Right forelimb (tissue), 1 donor: ENCODE measurements at places on chromosomes 5 and 9.

- peak; percentile 57 for DNase-seq
Measured at GRCh38 chr5:114362197-114362976, 517 bp downstream of the KCNN2 start.

GRCh38 chr5:169168280-169168679 is 132.7 kb downstream of the SLIT3 start:
- DNase-seq: no peak

GRCh38 chr9:96461336-96461735 is 11.4 kb downstream of the HABP4 start:
- no peak for DNase-seq

DNA sequence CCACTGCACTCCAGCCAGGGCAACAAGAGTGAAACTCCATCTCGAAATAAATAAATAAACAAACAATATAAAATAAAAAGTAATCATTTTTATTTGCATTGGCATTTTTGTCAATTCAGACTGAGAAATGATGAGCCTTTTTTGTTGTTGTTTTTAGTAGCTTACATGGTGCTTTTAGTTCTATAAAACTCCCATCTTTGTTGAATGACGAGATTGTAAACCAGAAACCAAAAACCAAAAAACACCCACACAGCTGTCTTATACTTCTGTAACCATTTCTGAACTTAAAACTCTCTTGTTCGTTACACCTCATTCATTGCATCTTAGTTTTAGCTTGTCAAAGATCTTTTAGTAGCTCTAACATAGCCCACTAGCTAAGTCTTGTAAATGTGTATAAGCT is 44.7 kb downstream of the GGTA1 start:
- no peak for DNase-seq

DNA sequence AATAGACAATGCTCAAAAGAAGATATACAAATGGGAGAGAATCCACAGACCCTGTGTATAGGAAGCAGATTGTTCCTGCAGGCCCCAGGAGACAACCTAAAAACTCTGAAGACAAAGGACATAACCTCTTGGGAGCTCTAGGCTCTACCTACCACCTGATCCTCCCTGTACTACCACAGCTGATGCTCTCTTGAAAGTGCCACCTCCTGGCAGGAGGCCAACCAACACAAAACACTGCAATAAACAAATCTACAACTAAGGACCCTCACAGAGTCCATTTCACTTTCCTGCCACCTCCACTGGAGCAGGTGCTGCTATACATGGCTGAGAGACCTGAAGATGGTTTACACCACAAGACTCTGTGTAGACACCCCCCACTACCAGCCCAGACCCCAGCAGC is 49.0 kb downstream of the STARD4 start:
- DNase-seq: no peak

DNA sequence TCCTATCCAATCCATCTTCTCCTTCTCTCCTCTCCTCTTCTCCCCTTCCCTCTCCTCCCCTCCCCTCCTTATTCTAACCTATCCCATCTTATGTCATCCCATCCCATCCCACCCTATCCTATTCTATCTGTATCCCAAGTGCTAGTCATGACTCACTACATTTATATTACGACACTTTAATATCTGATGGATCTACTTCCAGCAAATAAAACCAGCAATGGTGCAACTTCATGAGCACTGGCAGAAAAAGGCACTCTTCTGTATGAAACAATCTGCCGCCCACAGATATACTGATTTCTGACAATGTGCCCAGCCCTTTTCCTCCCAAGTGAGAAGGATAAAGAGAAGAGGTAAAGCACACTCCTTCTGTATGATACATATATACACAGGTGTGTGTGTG is 86.6 kb upstream of the ANKH start:
- no peak for DNase-seq

GRCh38 chr5:626850-627249 is 14.7 kb downstream of the CEP72 start:
- DNase-seq: no peak

DNA sequence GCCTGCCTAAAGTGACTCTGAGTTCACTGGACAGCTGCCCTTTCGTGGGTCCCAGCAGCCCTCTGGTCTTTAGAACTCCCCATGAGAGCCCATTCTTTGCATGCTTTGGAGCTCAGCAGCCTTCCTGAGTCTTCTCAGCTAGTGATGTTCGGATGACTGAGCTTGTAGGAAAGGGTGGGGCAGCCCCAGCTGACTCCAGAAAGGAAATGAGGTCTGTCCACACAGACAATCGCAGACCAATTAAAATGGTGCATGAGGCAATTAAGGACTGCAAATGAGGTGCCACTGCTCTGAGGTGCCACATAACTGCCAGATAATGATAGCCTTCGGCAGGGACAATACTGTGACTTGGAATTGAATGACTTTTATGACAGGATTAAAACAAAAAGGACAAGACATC is 25.4 kb upstream of the TOMM5 start:
- DNase-seq: no peak

GRCh38 chr5:136073714-136074529 is 45.1 kb downstream of the TGFBI start:
- DNase-seq: no peak

DNA sequence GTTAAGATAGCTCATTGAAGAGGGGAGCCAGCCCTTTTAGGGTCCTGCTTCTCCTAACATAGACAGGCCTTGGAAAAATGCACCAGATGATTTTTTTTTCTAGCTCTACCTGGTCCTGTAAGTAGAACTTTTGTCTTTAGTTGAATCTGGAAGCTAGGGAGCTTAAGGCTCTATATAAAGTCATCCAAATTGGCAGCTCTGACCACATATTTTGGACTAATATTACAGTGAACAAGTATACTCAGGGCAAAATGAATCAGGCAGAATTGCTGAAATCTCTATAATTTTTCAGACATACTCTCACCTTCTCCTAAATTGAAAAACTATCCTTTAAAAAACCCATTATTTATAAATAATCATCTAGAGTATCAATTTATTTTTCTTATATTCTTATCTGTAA is 375.6 kb downstream of the OSTF1 start:
- no peak for DNase-seq

DNA sequence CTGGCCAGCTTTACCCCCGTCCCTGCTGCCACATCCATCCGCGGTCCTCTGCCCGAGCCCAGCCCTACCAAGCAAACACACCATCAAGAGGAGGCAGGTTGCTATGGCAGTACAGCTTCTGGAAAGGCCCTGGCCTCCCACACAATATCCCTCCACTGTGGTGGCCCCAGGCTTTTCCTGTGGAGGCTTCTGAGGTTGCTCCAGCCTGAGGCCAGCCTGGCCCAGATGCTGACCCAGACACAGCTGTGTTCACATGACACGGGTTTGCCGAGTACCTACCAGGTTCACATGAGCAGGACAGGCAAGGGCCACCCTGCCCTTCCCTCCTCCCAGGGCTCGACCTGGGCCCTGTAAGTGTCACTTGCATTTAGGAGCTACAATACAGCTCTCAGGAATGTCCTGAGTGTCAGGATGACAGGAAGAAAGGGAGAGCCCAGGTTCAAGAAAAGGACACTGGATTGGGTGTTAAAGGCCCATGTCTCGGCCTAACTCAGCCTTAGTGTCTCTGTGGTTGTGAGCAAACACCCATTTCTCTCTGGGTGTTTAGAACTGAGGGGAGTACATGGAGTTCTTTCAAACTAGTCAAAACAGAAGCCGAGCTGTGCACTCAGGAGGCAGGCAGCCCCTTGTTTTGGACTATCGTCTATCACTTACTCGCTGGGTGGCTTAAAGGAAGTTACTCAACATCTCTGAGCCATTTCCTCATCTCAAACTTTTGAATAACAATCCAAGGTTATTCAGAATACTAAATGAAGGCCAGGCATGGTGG is 40.2 kb downstream of the NAIF1 start:
- DNase-seq: no peak

GRCh38 chr9:130975156-130975555 is 33.8 kb upstream of the LAMC3 start:
- no peak for DNase-seq

- no peak for DNase-seq
Measured at GRCh38 chr5:58245476-58245840, 214.4 kb downstream of the PLK2 start.

GRCh38 chr5:42467981-42468524 is 44.8 kb downstream of the GHR start:
- DNase-seq: no peak

GRCh38 chr9:71758277-71758676 is 10.0 kb downstream of the CEMIP2 start:
- DNase-seq: no peak

GRCh38 chr5:74639807-74640449 is 600 bp downstream of the ENC1 start:
- peak; percentile 76 for DNase-seq

- no peak for DNase-seq
Measured at GRCh38 chr5:111243318-111243717, 19.1 kb downstream of the CAMK4 start.

DNA sequence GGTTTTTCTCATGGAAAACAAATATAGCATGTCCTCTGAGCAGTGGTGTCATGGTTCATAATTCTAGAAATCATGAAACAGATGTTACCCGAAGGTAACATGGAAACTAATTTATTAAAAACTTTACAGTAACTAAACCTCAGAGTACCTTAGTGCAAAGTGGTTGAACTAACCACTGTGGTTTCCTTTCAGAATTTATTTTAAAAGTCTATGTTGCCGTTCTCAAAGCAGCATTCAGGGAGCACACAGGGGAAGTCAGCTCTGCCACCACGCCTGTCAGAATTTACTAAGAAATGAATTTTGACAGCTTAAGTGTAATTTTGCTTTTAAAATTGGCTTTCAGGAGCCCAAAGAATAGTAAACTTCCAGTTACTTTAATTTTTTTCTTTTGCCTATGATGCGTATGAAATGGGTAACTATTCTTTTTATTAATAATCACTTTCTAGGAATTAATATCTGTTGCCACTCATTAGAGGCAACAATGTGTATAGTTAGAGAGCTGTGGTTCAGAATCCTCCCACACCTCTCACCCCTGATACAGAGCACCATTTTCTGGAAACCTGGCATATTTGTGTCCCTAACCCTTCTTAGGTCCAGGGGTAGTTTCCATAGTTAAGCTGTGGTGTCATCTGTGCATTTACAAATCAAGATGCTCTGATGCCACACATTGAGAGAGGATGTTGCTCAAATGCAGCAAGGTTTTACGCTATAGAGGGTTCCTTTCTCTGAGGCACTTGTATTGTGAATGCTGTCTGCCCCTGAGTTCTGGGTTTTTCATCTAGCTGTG is 202.6 kb downstream of the ZSWIM6 start:
- no peak for DNase-seq

DNA sequence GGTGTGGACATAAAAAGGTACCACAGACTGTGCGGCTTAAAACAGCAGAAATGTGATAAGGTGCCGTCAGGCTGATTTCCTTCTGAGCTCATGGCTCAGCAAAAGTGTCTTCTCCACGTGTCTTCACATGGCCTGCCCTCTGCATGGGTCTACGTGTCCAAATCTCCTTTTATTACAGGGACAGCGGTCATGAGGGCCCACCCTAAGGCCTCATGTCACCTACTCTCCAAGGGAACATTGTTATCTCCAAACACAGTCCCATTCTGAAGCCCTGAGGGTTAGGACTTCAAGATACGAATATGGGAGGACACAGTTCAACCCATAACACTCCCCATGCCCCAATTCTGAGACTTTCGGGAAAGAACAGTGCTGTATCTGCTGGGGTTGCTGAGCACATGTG is 35.2 kb downstream of the COL23A1 start:
- no peak for DNase-seq

GRCh38 chr9:131448818-131449217 is 53.9 kb upstream of the POMT1 start:
- no peak for DNase-seq

- DNase-seq: no peak
Measured at GRCh38 chr5:154840435-154841272, 9.7 kb downstream of the FAXDC2 start.

GRCh38 chr5:169702693-169703481 is 65.8 kb downstream of the DOCK2 start:
- peak; percentile 47 for DNase-seq

GRCh38 chr5:119341452-119342349 is 14.1 kb upstream of the TNFAIP8 start:
- no peak for DNase-seq

DNA sequence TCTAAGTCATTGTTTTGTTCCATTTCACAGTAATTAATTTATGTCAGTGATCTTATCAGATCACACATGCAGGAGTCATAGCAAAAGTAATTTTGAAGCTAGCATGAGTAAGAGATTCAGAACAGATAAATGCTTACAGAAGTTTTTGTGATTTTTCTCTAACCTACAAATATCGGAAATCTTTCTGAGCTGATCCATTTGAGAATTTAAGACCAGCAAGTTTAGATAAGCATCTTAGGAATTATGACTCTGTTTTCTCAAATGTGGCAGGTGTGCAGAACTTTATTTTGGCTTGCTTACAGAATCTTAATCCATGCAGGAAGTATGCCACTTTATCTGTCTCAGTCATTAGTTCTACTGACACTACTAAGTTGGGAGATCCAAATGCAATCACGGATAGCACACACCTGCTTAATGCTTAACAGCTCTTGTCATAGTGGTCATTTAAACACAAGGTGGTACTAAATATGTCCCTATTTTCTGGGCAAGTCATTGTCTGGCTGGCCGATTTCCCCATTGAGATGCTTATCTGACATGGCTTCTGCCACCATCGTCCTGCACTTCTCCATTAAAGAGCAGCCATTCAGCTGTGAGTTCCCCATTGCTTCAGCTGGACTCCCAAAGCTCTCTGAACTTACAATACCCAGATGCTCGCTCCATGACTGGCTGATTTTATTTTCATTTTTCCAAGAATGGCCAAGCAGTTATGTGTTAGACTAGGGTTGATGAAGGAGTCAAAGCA is 305.4 kb upstream of the NUDT12 start:
- no peak for DNase-seq
